Prostate gland (tissue), 2 donors: ENCODE measurements at places on chromosomes 5 and 9.

GRCh38 chr5:1831677-1832313 lies 30.6 kb downstream of the NDUFS6 start:
- no peak for DNase-seq

DNA sequence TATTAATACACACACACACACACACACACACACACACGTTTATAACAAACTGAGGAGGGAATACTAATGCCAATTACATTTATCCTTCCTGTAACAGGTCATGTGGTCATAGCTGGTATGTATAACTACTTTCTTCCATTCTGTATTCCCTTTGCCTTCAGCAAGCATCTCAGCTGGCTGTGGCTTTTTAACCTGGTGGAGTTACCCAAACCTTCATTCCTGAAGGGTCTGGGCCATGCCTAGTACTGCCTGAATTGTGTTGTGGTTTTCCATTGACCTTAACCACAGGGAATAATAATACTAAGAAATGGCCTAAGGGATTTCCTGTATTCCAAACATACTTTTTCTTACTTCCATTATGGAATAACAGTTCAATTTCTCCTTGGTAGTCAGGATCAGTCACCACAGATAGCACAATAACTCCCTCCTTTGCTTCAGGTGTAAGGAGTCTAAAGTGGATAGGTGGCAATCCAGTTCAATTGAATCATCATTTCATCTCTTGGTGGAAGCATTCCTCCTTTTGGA lies 222.2 kb upstream of the MEF2C start:
- DNase-seq = no peak

GRCh38 chr5:159442206-159442850 lies 112.0 kb upstream of the IL12B start:
- no peak for DNase-seq

DNA sequence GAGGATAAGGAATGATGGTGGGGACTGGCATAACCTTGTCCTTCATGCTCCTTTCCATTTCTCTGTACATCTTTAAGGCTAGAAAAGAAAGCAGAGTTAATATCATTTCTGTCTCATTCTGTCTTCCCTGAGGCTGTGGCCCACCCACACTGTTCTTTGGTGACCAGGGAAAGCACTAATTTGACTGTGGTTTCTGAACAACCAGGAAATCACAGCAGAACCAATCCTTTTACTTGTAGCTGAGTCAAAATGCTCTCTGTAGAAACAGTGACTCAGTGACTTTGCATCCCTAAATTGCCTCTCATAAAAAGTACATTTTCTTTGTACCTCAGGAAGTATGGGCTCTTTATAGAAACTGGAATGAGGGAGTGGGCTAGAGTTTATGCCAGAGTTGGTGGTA lies 28.1 kb downstream of the IL33 start:
- no peak for DNase-seq

GRCh38 chr5:141003791-141004611 lies 37.7 kb downstream of the PCDHAC2 start:
- DNase-seq = no peak

DNA sequence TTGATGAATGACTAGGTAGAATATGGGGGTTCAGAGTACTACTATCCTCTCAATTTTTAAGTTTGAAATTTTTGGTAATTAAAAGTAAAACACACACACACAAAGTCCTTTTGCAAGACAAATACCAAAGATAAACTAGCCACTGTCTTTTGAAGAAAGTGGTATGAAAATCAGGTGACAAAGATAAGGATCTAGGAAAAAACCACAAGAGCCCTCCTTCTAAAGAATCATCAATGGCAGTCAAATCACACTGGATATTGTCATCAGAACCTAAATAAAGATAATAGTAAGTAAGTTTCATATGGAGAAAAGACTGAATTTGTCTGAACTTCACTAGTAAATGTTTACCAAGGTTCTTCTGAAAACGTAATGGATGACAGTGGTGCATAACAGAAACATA lies 30.5 kb upstream of the HK3 start:
- no peak for DNase-seq

DNA sequence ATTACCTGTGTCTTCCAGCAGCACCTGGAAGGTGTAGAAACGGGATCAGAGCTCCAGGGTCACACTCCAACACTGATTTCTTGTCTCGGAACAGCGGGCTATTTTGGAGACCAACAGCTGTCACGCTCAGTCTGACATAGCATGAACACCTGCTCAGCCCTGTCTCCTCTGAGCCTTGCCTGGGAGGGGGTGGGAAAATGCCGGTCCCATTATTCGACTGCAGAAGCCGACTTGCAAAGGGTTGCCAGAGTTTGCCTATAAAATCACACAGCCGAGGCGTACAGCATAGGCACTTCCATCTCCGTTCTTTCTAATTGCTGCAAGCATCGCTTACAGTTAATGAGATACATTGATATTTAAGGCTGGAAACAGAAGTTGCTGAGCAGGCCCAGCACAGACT lies 300.8 kb upstream of the MSX2 start:
- DNase-seq = no peak

GRCh38 chr9:91536211-91536691 lies 112.6 kb upstream of the NFIL3 start:
- peak; percentile 12 for DNase-seq

DNA sequence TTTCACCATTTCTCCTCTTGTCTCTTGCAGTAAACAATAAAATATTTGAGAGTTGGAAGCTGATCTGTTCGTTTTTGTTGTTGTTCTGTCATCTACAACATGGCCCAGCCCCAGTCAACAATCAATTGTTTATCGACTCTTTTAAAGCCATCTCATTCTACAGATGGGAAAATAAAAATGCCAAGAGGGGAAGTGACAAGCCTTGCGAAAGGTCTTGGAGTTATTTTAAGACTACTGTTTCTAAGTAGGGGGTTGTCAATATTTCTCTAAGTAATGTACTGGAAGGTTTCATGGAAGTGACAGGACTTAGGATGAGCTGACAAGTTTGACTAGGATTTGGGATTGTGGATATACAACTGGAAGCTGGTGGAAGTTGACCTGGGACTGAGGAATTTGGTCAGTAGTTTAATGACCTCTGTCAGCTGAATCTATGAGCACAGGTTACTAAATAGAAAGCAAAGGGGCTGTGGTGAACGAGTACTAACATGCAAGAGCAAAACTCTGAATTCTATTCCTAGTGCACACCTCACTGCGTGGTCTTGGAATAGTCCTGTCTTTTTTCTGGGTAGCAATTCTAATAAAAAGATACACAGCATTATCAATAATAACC lies 57.5 kb upstream of the ADRB2 start:
- DNase-seq = no peak

DNA sequence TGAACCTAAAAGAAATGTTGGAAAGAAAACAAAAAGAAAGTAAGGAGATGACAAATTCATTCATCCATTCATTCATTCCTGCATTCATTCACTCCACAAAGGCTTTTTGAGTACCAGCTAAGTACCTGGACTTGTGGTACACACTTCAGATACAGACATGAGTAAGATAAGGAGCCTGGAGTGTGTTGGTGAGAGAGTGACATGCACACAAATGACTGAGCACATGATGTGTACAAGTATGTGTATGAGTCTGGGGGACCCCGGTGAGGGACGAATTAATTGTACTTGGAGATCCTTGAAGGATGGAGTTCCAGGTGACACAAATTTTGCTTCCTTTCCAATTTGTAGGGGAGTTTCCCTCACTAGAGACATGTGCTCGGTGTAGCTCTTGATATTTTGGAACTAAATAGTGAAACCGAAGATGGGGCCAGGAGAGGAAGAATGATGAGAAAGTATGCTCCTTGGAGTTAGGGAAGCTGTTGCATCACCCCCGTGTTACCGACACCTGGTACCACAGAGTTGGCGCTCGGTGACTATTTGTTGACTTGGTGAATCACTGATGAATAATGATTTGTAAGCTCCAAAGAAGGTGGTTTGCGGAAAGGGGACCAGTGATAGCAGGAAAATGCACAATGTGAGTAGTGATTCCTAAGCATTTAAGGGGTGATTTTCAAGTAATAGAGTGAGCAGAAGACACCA lies 509.8 kb downstream of the CCDC171 start:
- no peak for DNase-seq

- peak; percentile 10 for DNase-seq
These were observed 31.4 kb downstream of the KCTD16 start for GRCh38 chr5:144202072-144202471.

- no peak for DNase-seq
These were observed 72.3 kb upstream of the PRLR start for GRCh38 chr5:35302544-35302943.

GRCh38 chr5:156396830-156397081 lies 69.8 kb downstream of the SGCD start:
- no peak for DNase-seq

- no peak for DNase-seq
These were observed 160.6 kb downstream of the OLFM1 start for GRCh38 chr9:135248111-135248510.

DNA sequence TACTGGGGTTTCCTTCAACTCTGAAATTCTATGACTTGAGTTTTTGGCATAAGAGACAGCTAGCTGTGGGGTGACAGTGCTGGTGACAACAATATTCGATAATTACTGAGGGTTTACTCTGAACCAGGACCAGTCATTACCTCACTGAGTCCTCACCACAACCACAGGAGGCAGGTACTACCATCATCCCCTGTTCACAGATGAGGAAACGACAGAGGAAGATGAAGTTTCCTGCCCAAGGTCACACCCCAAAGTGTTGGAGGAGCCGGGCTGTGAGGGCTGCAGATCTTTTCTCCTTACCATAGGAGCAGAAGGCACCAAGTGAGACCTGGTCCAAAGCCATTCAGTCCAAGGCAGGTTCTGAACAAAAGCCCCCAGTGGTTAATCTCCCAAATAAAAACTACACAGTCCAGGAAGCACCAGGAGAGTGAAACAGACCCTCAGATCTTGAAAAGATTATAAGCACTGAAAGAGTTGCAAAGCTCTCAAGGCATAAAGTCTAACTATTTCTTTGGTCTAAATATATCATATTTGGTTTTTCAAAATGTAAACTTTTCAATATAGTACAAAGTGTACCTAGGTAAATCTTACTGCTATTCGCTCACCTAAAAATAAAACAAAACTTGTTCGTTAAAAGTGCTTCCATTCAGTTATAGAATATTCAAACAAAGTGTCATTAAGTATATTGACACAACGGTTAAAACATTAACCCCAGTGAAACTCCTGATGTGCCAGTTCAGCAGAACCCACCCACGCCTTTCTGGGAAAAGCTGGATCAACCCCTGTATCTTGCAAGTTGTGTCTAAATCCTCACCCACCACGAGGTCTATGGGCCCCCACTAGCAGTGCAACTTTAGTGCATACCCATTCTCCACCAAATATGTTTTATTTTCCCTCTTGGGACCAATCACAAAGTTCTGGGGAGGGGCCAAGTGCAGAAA lies 82.6 kb upstream of the EQTN start:
- no peak for DNase-seq

- DNase-seq = no peak
These were observed 14.8 kb downstream of the GGTA1 start for GRCh38 chr9:121484651-121485446.

- no peak for DNase-seq
These were observed 1.5 kb downstream of the GDNF start for GRCh38 chr5:37838152-37838932.

- no peak for DNase-seq
These were observed 38.8 kb downstream of the RASGEF1C start for GRCh38 chr5:180170106-180170809.

GRCh38 chr9:93127395-93127911 lies 6.6 kb downstream of the NINJ1 start:
- DNase-seq = no peak
